ENCODE measurements at places on chromosomes 16 and 17. TPM values are rescaled to one million over a fixed set of nuclear protein-coding genes. Genes with fewer than 3 reads are reported as not detected.

Gene RAC3
- polyA plus RNA-seq, result 212 TPM

Gene BRD7
- polyA plus RNA-seq, result 105 TPM

Gene PIRT
- polyA plus RNA-seq, result 12.2 TPM

Gene PSMC3IP
- polyA plus RNA-seq, result 24.1 TPM

Gene PRDM7
- 0.54 TPM for polyA plus RNA-seq

Gene ADAP2
- polyA plus RNA-seq, result 8.4 TPM

All from spinal cord (tissue), 10 donors.